CD4-positive, alpha-beta T cell treated with Interleukin-17A for 4 hours (primary cell): ENCODE measurements at places on chromosomes 6 and 20.

DNA sequence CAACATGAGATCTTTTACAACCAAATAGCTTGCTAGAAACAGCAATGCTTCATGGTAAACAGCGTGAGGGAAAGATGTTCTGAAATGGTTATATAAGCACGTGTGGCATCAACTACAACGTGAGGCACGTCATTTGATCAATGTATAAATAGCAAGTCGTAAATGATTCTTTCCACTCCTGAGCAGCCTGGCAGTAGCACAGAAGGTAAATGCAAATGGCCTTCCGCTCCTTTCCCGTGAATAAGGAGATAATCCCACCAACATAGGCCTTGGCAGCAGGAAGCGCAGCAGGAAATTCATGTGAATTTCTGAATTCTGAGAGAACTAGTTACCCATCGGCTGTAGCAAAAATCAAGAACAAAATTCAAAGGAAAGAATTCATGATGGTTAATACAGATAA, 17.0 kb downstream of the RPS6KA2 start:
- DNase-seq = no peak

DNA sequence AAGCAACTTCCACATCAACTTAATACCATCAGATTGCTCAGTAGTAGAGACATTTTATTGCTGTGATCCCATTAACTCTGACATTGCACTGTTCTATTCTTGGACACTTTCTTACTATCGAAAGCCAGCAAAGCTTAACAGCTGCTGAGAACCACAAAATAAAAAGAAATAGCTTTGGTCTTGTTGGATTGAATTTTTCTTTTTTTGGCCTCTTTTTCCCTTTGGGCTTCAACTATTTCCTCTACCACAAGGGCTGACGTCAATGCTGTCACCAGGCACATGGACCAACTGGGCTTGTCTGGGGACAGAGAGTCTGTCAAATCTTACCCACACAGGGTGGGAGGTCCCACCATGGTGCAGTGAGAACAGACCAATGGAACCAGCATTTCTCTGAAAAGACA, 63.4 kb upstream of the ENPP5 start:
- DNase-seq = no peak

DNA sequence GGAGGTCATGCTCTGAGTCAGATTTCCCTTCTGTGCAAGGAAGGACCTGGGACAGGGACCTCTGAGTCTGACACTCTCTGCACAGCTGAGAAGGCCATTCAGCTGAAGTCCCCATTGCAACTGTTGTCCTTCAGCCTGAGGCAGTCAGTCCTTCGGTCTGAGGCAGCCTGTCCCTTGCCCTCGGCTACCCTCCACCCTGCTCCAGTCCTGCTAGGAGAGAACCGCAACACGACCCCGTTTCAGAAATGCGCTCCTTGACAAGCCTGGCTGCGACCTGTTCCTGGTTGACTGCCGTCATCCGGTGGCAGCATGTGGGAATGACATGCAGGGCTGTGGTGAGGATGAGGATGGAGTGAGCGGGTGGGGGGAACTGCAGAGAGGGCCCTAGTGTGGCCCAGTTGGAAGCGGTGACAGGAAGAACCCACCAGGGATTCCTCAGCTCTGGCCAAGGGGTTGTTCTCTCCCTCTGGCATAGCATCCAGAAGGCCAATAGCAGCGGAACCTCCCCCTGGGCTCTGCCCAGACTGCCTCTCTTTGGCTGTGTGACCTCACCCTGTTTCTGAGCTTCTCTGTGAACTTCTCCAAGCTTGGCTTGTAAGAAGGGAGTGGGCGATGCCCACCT, 40.3 kb upstream of the ANGPT4 start:
- DNase-seq = peak; percentile 79

GRCh38 chr6:78629836-78630235, 237.5 kb upstream of the IRAK1BP1 start:
- no peak for DNase-seq

GRCh38 chr6:33391922-33392594, 435 bp downstream of the KIFC1 start:
- DNase-seq = no peak

DNA sequence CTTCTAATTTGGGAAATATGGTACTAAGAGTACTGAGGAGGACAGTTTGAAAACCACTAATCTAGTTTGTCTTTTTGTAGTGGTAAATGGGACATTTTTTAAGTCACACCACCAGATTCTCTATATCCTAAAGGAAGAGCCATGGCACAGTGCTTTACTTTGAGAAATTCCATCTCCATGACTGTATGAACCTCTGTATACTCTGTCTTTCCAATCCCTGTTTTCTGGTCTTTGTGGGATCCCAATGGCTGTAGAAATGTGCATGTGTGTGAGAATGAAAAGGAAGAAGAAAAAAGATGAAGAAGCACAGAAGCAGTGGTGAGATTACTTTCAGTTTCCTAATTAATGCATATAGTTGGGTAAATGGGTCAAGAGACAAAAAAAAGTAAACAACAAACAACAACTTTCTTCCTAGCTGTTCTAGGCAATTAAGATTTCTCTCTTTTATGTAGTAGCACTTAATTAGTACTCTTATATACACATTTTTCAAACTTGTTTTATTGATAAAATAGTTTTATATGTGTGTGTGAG, 141.2 kb upstream of the HCRTR2 start:
- DNase-seq = no peak

DNA sequence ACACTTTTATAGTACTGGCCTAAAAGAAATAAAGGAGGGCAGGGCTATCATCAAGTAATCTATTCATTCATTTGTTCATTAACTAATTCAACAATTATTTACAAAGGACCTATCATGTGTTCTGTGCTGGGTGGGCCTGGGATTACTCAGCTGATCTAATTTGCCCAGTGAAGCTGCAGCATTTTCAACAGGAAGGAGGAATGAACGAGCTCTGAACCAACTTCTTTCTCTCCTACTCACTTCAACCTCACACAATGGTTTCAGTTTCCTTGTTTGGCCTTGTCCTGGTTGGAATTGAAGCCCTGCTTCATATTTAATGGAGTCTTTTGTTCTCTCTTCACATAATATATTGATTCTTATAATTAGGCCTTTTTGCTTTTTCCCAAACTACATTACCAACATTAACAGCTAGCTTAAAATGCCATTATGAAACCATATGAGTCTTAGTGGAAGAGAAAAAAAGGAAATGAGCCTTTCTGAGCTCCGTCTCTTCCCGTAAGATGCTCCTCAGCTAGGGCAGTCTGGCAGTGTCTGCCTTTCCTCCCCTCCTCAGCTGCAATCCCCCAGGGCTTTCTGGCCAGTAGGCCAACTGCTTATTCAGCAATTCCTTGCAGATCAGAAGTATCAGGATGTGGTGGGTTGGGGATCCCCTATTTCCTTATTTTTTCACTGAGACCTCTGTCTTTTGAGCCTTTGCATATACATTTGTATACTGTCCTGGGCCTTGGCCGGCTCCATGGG, 79.4 kb upstream of the NRN1 start:
- DNase-seq = no peak
